ENCODE measurements at places on chromosomes 4 and X.

- DNase-seq = peak; percentile 69
Observed at GRCh38 chrX:45295259-45295986, 94.7 kb upstream of the DIPK2B start.

DNA sequence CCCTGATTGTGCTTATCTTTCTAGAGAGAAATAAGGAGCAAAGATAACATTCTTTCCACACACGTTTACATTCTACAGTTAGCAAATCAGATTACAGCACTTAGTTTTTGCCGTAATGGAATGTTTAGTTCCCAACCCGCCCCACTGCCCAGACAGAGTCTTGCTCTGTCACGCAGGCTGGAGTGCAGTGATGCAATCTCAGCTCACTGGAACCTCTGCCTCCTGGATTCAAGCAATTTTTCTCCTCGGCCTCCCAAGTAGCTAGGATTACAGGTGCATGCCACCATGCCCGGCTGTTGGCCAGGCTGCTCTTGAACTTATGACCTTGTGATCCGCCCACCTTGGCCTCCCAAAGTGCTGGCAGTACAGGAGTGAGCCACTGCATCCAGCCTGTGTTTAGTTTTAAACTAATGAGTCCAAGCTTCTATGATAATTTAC is 8.4 kb upstream of the PRPS1 start:
- peak; percentile 46 for DNase-seq

DNA sequence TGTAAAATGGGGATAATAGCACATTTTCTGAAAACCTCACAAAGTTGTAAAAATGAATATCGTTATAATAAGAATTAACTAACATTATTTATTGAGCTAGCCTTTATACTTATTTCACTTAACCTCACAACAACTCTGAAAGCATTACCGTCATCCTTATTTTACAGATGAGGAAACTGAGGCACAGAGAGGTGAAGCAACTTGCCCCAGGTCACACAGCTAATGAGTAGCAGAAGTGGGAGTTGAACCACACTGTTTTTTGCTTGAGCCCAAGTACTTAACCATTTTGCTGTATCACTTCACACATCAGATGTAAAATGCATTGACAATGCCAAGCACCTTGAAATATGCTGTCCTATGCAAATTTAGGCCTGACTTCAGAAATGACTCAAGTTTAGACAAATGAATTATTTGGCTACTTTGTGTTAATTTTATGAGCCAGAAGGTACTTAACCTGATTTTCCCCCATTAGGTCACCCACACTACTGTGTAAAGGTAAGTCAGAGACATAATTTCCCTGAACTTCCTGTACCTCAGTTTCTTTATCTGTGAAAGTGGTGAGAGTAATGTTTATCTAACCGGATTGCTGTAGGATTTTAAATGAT is 23.1 kb downstream of the CD40LG start:
- DNase-seq = no peak

DNA sequence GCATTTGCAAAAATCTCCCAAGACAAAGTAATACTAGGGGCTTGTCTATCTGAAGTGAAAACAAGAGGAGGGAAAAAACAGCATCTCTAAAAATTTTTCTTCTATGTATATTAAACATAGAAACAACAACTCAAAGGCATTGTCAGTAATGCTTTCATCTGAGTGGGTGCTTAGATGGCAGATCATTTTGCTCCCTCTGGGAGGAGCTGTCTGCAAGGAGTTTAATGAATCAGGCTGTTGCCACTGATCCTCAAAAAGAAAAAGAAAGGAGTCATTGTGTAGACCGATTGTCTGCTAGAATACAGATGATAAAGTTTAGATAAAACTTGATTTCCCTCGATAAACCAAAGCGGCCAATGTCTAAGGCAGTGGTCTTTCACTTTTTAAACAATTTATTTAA is 49.7 kb upstream of the KLHL8 start:
- DNase-seq = peak; percentile 66

DNA sequence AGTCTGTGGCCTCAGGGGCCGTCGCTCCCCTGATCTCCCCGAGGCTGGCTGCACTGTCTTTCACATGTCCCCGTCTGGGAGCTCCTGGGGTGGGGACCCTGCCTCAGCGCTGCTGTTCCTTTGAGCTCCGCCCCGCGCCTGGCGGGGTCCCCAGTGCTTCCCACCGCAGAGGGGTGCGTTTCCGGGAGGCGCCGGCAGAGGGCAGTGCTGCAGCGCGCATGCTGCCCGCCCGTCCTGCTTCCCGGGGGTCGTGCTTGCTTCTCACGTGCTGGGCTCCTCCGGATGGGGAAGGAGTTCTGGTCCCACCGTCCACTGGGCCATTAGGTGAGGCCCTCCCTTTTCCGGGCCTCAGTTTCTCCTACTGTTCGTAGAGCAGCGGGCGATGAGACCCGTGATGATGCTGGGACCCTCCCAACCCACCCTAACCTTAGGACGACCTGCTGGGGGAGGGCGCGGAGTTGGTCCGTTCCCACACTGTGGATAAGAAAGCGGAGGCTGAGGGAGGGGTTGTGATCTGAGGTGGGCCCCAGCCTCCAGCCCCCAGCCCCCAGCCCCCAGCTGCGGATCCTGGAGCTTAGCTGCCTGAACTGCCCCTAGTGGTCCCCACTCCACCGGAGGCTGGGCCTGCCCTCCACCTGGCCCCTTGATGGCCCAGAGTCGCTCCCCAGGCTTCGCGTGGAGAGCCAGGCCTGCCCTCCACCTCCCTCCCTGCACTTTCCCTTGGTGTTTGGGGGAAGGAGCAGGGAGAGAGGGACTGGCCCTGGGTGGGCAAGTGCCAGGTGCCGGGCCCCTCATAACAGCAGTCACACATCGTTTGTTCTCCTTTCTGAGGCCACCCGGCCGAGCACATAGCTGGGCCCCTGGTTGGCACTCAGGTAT is 15.3 kb downstream of the CPZ start:
- DNase-seq = no peak

DNA sequence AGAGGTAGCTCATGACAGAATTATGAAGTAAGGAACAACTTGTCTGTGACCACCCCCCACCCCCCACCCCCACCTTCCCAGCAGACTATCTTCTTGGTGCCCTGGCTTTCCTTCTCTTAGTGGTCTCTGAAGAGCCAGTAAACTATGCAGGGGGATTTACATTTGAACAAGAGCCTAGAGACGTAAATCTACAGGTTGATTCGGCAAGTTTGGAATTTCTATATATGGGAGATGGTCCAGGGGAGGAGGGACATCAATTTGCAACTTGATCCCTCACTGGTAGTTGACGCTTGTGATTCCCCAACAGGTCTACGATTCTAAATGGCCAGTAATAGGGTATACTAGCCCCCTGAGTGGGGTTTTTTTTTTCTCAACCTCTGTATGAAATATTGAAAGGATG is 36.7 kb downstream of the IL13RA1 start:
- no peak for DNase-seq

GRCh38 chrX:75156531-75156945 is 455 bp upstream of the ABCB7 start:
- peak; percentile 29 for DNase-seq

GRCh38 chr4:149884046-149884445 is 68.4 kb upstream of the IQCM start:
- no peak for DNase-seq

- no peak for DNase-seq
Observed at GRCh38 chr4:83240379-83240875, 44.2 kb downstream of the COQ2 start.

GRCh38 chr4:173014836-173015235 is 153.8 kb upstream of the GALNT7 start:
- no peak for DNase-seq

Measured in iris pigment epithelial cell (primary cell).